ENCODE measurements at places on chromosomes 5 and 9.

DNA sequence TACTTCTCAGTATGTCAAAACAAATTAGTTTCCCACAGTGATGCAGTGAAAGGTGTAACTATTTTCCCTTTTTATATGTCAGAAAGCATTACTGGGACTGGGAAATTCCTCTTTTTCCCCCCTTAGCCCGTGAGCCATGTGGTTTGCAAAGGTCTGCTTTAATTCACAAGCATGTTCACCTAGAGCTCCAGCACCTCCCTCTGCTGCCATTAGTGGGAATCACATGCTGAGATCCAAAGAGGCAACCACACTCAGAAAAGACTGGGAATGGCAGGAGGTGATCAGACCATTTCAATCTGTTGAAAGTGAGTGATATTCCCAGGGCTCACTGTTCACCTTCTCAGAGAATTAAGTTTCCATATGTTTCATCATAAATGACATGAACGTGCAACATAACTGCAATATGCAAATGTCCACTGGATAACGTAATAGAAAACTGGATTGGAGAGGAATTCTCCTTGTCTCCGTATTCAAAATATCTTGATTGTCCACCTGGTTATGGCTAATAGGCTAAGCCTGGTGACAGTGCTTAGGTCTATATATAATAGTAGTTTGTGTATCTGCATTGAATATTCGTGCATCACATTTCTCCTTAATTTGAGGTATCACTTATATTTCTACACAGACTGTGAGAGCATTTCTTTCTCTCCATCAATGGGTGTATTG, 703.5 kb upstream of the WWC1 start:
- peak; percentile 30 for DNase-seq

GRCh38 chr5:42074353-42074752, 149.3 kb downstream of the FBXO4 start:
- DNase-seq, result no peak

DNA sequence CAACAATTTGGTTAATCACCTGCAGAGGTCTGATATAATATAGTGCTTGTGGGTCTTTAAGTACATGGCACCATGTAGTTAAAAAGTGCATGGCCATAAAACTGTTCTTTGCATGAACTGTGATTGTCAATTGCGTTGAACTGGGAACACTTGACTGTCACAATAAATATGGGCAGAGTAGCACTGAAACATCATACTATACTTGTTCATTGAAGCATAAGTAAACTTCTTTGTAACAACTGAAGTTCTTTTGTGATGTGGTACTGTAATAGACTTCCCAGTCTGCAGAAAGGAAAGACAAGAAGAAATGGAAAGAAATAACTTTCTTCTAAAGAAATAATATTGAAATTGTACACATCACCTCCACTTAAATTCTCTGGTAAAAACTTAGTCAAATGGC, 9.8 kb upstream of the NTRK2 start:
- DNase-seq, result no peak

DNA sequence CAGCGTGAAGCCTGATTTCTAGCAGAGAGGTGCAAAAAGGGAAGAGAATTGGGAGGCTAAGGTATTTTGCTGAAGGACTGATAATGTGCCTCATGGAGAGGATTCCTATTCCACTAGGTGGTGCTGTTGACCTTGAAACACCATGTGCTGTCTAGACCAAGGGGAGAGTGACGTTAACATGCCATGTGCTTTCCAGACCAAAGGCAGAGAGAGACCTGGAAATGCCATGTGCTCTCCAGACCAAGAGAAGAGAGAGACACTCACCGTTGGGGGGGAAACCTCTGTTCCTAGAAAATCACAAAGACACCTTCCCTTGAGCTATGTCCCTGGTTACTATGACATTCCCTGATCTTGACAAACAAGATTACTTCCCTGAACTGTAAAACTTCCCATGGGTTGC, 286.0 kb upstream of the TUSC1 start:
- DNase-seq, result peak; percentile 21

DNA sequence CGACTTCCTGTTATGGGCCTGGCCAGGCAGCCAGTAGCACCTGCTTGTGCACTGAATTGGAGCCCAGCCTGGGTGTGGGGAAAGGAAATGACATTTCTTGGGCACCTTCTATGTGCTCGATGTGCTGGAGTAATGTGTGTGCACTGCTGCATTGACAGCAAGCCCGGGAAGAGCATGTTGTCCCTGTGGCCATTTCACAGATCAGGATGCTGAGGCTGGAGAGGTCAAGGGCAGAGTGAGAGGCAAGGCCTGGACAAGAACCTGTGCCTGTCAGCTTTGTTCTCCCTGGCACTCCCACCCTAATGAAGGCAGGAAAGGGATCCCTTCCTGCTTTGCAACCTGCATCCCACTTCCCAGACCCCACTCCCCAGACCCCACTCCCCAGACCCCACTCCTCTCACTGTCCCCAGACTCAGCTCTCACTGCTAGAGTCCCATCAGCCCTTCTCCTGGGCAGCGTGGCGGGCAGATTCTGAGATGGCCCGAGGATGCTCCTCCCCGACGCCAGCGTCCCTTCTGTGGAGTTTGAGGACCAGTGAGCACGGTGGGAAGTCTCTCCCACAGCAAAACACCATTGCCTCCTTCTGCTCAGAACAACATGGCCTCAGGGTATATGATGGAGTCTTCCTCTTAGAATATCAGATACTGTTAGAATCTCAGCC, 49.6 kb downstream of the BARX1 start:
- DNase-seq, result no peak

DNA sequence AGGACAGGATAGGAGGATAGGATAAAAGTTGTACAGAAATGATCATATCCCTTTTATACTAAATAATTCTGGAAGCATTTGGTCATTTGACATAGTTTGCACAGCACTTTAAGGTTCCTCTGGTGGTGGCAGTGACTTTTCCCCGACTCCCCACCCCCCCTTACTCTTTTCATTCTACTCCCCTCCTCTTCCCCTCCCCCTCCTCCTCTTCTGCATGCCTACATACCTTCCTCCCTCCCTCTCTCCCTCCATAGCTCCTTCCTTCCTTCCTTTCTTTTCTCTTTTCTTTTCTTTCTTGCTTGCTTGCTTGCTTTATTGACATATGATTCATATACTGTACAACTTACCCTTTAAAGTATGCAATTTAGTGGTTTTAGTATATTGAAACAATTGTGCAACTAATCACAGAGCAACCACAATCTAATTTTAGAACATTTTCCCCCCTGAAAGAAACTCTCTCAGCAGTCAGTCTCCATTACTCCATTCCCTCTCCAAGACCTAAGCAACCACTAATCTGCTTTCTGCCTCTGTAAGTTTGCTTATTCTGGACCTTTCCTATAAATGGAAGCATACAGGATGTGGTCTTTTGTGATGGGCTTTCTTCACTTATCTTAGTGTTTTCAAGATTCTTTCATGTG, 159.0 kb downstream of the HACD4 start:
- DNase-seq, result peak; percentile 18

DNA sequence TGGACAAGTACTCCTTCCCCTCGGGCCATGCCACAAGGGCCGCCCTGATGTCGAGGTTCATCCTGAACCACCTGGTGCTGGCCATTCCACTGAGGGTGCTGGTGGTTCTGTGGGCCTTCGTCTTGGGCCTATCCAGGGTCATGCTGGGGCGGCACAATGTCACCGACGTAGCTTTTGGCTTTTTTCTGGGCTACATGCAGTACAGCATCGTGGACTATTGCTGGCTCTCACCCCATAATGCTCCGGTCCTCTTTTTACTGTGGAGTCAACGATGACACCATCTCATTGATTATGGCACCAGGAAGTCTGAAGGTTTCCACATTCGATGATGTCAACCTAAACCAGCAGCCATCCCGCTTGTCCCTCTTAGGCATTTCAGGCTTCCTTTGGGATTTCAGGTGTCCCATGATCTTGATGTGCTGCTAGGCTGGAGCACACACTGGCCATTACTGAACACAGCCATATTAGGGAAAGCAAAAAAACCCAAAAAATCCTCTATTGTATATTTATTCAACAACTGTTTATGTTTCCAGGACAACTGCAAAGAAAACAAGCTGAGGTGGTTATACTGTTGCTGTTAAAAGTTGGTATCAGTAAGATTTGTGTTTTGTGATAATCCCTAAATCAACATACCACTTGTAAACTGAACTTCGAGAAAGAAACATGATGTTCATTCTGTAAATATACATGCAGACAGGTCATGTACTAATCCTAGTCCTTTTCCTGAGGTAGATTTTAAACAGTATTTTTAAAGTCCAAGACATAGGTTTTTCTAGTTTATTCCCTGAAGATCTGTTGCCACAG, 1.1 kb downstream of the PLPP6 start:
- DNase-seq, result no peak

GRCh38 chr9:92961627-92962302, 14.4 kb downstream of the FGD3 start:
- no peak for DNase-seq

GRCh38 chr9:125146247-125146646, 2.9 kb upstream of the SCAI start:
- peak; percentile 41 for DNase-seq

DNA sequence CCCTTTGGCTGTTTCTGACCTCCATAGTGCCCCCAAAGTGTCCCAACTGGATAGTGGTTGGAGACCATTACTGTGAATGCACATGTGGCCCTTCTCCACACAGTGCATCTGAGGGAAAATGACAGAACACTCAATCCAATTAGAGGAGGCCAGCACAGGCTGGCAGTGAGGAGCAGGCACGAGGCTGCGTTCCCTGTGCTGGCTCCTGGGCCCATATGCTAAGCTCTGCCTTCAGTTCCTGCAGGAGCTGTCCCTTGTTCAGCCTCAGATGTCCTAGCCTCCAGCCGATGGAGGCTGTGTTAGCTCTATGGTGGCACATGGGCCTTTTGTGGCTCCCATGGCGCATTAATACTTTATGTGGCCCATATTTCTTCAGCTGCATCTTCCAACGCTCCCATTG, 35.8 kb downstream of the ALG2 start:
- no peak for DNase-seq

DNA sequence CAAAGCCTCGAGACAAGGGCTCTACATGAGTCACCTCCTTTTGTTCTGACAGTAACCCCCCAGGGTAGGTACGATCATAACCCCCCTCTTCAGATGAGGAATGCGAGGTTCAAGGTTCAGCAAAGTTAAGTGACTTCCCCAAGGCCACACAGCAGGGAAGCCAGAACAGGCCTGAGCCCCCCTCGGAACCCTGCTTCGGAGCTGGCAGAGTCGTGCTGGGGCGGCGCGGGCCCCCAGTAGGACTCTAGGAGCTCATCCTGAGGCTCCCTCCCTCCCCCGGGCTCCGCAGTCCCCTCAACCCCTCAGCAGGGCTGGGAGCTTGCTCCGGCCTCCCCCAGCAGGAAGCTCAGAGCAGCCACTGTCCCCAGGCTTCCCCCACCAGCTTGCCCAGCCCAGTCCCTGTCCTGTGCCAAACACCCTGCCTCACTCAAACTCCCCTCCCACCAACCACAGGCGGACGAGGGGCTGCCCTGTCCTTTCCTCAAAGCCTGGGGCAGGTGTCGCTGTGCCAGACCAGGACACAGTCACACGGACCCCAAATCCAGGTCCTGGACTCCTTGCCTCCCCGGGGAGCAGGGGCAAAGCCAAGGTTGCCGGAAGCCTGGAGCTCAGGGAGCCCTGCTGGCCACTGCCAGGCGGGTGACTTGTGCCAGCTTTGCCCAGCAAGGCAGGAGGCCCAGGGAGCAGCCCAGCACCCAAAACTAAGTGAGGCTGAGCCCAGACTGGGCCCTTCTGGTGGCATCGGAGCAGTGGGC, 5.1 kb downstream of the AGPAT2 start:
- DNase-seq, result no peak

GRCh38 chr5:119458911-119459632, 6.8 kb downstream of the HSD17B4 start:
- DNase-seq, result no peak

DNA sequence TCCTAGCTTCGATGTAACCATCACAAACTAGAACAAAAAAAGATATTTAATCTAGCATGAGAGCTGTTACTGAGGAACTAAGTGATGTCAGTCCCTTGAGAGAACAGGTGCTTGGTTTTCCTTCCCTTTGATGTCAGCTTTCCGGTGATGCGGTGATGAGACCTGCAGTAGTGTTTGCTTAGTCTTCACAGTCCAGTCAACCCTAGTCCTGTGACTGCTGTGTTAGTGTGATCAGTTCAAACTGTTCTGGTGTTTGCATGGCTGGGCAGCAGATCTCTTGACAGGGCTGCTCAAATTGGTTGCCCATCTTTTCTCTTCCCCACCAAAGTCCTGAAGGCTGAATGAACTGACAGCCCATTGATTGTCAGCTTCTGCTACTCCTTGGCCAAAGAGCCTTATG, 608.6 kb upstream of the DAB2 start:
- DNase-seq, result no peak

DNA sequence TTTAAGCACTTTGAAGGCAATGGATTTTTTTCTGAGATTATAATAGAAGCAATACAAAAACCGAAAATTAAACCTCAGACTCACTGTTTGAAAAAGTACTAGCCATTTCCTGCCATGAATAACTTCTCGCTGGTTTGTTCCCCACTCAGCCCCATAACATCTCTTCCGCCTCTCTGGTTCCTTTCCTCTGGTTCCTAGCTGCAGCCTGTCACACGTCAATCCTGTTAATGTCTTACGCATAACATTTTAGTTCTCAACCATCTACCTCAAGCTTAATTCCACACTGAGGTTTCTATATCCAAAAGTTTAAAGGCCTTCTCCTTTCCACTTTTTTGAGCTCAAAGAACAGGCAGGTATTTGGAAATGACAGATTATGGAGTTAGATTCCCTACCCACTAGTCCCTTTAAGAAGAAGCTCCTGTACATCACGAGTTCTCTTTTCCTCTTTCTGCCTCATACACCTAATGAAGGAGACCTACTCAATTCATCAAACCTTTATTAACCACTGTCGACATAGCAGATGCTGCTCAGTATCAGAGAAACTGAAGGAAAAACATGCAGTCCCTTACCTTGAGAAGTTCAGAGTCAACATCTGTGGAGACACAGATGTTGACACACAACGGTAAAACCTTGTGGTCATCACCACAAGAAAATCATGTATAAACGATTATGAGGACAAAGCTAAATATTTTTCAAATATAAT, 243.0 kb upstream of the PTGER4 start:
- DNase-seq, result no peak

GRCh38 chr9:135360617-135361016, 119.0 kb upstream of the PPP1R26 start:
- DNase-seq, result no peak

DNA sequence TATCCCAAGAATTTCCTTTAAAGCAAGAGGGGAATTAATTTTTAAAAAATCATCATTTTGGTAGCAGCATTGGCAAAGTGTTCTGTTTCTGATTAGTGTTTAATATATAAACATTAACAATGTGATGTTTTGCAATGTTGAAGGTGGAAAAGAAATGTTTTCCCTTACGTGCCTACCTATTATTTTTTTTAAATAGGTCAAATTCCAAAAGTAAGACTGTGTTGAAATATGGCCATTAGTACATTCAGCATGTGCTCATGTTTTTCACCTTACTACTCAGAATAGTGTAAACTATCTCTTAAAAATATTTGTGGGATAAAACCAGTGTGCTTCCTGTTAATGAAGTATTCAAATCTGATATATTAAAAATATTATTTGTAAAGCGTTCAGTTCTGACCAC, 3.3 kb downstream of the DOCK8 start:
- no peak for DNase-seq
